ENCODE measurements at places on chromosomes 4 and X.
A peak's percentile ranks its signal among the peaks of the same experiment; 100 is the strongest.

- DNase-seq = no peak
Observed at GRCh38 chrX:15194146-15194545, 75.7 kb downstream of the ASB9 start.

DNA sequence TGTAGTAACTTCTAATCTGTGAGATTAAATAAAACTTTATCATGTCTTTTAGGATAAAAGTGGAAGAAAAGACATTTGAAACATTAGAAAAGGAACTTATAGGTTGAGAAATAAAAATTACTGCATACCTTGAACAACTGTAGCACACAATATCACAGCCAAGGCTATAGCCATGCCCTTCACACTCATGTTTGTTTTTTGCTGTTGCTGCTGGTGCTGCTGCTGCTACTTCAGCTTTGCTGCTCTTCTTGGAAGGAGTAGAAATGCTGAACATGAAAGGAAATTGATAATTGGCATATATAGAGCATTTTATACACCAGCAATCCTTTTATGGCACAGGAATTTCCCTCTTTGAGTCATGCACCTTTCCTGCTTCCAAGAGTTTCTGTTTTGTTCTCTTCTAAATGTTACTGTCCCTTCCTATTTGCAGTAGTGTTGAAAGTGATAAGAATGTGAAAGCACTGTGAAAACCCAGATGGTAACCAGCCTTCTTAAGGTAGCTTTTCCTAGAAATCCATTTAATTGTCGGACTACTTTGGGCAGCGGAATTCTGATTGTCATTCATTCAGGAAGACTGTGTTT, at the start of gene CXCL11:
TSS of gene CXCL11 (minus strand) at position 272 of the 582 bp plus-strand sequence. CDS start at position 189, 83 bp downstream.
- no peak for DNase-seq

GRCh38 chrX:110430293-110431076, 71.8 kb downstream of the RTL9 start:
- DNase-seq = no peak

GRCh38 chr4:122787940-122788339, 38.7 kb upstream of the FGF2 start:
- no peak for DNase-seq

DNA sequence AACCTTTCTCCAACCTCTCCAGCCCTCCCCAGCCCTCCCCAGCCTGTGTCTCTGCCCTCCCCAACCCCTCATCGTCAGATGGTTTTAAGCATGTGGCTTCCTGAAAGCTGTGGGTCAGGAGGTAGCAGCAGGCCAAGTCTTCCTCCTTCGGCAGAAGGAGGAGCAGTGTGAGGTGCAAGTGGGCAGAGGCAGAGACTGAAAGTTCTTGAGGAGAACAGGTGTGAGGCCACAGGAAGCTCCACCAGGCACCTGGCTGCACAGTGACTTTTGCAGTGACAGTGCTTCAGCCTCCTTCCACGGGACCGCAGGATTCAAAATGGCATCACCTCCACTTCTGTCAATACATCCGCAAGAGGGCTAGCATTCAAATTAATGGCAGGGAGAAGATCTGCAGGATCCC, 203.9 kb upstream of the LEF1 start:
- peak; percentile 17 for DNase-seq

- peak; percentile 42 for DNase-seq
Observed at GRCh38 chrX:39815631-39816030, 282.1 kb downstream of the BCOR start.

GRCh38 chr4:74189331-74190043, 31.6 kb downstream of the MTHFD2L start:
- DNase-seq = no peak

DNA sequence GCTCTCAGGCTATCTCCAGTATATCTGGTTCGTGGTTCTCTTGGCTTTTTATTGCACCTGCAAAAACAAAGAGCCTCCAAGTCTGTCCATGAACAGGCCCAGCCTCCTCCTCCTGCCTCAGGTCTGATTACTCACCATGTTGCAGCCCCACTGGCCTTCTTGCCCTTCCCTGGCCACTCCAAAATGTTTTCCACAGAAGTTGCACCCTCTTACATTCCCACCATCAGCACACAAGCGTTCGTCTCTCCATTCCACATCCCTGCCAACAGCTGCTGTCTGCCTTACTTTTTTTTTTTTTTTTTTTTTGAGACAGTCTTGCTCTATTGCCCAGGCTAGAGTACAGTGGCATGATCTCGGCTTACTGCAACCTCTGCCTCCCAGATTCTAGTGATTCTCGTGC, 86.7 kb downstream of the RFC1 start:
- DNase-seq = no peak

GRCh38 chr4:185592845-185593488, 57.7 kb upstream of the PDLIM3 start:
- DNase-seq = no peak

GRCh38 chr4:109921384-109921808, 8.7 kb downstream of the EGF start:
- DNase-seq = no peak

GRCh38 chr4:105712766-105713165, 4.2 kb downstream of the GSTCD start:
- DNase-seq = no peak

GRCh38 chr4:1321946-1322650, 24.9 kb upstream of the UVSSA start:
- DNase-seq = no peak

- no peak for DNase-seq
Observed at GRCh38 chr4:173506597-173507211, 23.3 kb downstream of the HAND2 start.

DNA sequence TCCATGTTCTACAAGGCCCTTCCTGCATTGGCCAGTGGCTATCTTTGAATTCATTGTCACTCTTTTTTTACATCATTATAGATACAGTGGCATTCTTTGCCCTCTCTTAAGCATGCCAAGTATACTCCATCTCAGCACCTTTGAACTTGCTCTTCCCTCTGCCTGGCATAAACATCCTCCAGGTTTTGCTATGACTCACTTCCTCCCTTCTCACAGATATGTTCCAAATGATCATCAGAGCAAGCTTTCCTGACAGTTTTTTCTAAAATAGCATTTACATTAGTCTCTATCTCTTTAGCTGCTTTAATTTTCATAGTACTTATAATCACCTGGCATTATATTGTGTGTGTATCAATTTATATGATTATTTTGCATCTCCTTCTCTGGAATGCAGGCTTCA, 553.3 kb upstream of the MAGEB2 start:
- DNase-seq = no peak

- DNase-seq = no peak
Observed at GRCh38 chr4:27040356-27040755, 179.7 kb downstream of the STIM2 start.

DNA sequence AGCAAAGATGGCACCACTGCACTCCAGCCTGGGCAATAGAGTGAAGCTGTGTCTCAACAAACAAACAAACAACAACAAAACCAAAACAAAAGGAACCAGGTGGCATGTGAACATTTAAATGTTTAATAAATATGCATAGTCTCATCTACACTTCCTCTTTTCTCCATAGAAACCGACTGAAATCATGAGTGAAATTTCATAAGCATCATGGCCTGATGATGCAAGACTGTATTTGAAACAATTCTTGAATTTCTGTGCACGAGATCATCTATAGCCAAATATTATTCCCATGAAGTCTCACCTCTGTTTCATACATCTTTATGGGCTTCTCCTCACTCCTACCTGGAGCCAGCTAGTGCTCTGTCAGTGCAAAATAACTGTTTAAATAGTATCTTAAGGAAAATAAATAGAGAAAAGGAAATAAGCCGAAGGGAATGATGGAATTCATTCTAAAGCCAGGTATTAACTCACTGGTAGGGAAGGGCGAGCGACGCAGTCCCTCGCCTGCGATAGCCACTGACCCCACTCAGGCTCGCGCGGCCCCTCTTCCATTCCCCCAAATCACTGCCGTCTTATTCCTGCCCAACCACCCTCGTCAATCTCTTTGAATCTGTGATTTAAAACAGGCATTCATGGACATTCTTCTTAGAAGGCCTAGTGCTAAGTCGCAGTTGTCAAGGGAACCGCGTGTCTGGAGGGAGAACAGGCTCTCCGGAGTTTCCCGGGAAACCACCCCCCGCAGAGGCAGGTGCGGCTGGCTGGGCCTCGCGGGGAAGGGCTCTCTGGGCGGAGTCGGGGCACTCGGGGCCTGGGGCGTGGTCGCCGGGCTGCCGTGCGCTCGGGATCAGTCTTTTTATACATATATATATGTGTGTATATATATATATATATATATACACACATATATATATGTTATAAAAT, 52.4 kb upstream of the TRIM2 start:
- DNase-seq = peak; percentile 25

- no peak for DNase-seq
Observed at GRCh38 chrX:48752498-48752897, 9.0 kb upstream of the GLOD5 start.

DNA sequence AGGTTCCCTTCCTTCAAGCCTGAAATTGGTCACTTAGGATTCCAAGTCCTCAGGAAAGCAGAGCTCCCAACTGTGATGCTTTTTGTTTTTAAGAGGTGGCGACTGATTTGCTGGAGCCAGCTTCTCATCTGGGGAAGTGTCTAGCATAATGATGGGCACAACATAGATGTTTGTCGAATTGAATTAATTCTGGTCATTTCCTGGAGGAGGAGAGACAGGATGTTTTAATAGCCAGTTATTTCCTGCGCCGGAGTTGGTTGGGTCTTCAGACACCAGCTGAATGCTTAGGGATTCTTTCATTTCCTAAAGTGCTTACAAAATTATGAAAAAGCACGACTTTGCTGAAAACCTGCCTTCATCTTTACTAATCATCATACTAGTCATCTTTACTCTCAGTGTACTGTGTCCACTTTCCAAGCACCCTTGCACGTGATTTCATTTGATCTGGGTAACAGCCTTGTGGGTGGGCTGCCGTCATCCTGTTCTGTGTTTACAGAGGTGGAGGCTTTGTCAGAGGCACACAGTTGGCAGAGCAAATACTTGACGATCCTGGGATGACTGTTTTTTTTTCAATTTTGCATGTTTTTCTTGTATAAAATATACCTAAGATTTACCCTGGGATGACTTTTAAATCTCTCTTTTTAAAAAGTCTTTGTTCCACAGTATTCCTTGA, 49.5 kb downstream of the RGS12 start:
- no peak for DNase-seq

DNA sequence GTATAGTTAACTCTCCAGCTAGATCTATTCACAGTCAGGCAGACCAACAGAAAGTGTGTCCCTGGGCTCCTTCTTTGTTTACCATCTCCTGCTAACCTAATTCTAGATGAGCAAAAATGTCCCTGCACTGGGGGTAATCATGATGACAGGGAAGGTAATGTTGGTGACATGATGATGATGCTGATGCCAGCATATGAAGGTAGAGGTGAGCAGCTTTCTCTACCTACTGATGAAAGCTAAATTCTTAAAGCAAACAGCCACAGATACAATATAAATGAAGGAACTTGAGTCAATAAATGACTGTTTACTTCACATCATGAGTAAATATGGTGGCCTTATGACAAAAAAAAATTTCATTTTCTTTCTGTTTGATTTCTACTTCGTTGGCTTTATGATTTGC, 78.5 kb downstream of the NKX6-1 start:
- DNase-seq = no peak

DNA sequence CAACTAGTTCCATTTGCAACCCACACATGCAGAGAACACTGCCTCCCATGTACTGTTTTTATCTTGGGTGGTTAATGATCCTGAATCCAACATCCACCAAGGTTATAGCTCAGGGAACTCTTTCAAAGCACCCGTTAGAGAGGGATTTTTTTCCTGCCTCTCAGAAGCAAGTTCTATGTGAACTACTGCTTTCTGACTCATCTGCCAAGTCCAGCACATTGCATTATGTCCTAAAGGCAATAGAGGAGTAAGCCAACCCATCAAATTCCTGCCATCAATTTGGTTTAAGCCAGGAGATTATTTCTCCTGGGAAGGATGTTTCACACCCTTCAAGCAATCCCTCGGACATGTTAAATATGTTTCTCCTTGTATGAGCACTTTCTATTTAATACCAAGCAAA, 334.5 kb downstream of the GASK1B start:
- no peak for DNase-seq

- no peak for DNase-seq
Observed at GRCh38 chrX:85993539-85994197, 53.7 kb downstream of the CHM start.

- no peak for DNase-seq
Observed at GRCh38 chr4:14917298-14917633, 85.0 kb upstream of the CPEB2 start.

DNA sequence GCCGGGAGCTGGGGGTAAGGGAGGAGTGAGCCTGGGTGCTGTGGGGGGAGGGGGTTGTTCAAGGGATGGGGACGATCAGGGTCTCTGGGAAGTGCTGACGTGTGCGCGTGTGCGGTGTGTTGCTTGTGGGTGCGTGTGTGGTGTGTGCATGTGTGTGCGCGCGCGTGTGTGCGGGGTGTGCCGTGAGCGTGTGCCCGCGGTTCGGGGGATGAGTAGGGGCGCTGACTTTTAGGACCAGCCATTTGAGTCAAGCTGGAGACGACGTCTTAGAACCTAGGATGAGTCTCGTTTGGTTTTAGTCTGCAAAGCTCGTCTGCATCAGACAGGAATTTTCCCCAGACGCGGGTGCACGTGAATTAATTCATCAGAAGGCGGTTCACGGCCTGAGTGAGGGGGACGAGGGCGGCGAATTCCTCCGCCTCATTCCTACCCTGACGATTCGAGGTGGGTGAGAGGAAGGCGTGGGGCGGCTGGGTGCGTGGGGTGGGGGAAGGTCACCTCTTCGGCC, 950 bp upstream of the TMEM271 start:
- no peak for DNase-seq

GRCh38 chr4:142719854-142720541, 126.1 kb downstream of the INPP4B start:
- DNase-seq = no peak

- no peak for DNase-seq
Observed at GRCh38 chr4:149951152-149951900, 126.9 kb upstream of the DCLK2 start.

- DNase-seq = no peak
Observed at GRCh38 chrX:115452251-115452650, 108.7 kb upstream of the PLS3 start.

DNA sequence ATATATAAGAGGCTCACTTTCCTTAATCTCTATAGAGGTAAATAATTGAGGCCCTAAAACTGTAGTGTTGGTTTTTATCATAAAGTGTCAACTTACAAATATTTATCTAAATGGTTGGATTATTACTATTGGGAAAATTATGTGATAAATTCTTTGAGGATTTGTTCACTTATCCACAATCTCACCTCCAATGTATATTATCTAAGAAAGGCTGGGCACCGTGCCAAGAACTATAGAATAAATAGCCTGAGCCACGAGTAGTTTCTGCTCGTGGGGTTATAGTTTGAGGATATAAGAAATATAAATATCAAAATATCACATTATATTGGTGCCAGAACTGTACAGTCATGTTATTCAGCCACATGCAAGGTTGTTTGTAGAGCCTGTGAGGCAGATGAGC, 177.9 kb downstream of the VEGFC start:
- no peak for DNase-seq

Measured in activated CD4-positive, alpha-beta T cell treated with anti-CD3 and anti-CD28 coated beads, Interleukin-2, amount 50 U/mL, for 48 hours (primary cell).